LHCN-M2 (cell line): ENCODE measurements at places on chromosomes 2 and 18. TPM values are rescaled to one million over a fixed set of nuclear protein-coding genes. Genes with fewer than 3 reads are reported as not detected.

The PLGLB2 gene
- 0.57 and 1.2 TPM in 2 replicates for total RNA-seq

The SMARCAL1 gene
- total RNA-seq: 9.2 and 16.2 TPM in 2 replicates

The HOXD12 gene
- total RNA-seq: not detected in 2 replicates

The SPATA3 gene
- not detected in 2 replicates for total RNA-seq

The NEU4 gene
- total RNA-seq: not detected in 2 replicates

The COL3A1 gene
- 569 and 602 TPM in 2 replicates for total RNA-seq

The ARHGEF33 gene
- 0.06 and 0.57 TPM in 2 replicates for total RNA-seq

The SFTPB gene
- total RNA-seq: not detected in 2 replicates

The EDAR gene
- total RNA-seq: not detected in 2 replicates

The INHBB gene
- total RNA-seq: 0.26 and 0.46 TPM in 2 replicates

The TMEM37 gene
- total RNA-seq: not detected in 2 replicates

The LIMS4 gene
- total RNA-seq: 16.4 and 25.9 TPM in 2 replicates

The DSG1 gene
- not detected in 2 replicates for total RNA-seq

The SNTG2 gene
- not detected in 2 replicates for total RNA-seq

The TNFRSF11A gene
- 0.06 TPM in 2 replicates for total RNA-seq

The TUBA3D gene
- total RNA-seq: 2.0 TPM in 1 of 2 replicates, not detected in the other

The PJVK gene
- 1.1 and 2.1 TPM in 2 replicates for total RNA-seq

The UGT1A5 gene
- not detected in 2 replicates for total RNA-seq

The ITGA4 gene
- total RNA-seq: 18.9 and 19.2 TPM in 2 replicates

The GPR75 gene
- 0.51 and 0.92 TPM in 2 replicates for total RNA-seq

The SCG2 gene
- 10.8 and 12.7 TPM in 2 replicates for total RNA-seq

The KCMF1 gene
- total RNA-seq: 55.2 and 62.2 TPM in 2 replicates

The FAM110C gene
- total RNA-seq: not detected in 2 replicates

The ANKRD29 gene
- total RNA-seq: 5.8 and 7.1 TPM in 2 replicates

The VSNL1 gene
- 0.98 and 2.4 TPM in 2 replicates for total RNA-seq
